ENCODE measurements at places on chromosomes 2 and 18. TPM values are rescaled to one million over a fixed set of nuclear protein-coding genes. Genes with fewer than 3 reads are reported as not detected.

Gene GALNT3
- 4.1 TPM for polyA plus RNA-seq

Gene IL1RL1
- not detected for polyA plus RNA-seq

Gene CCDC85A
- polyA plus RNA-seq = 0.15 TPM

Gene KLHL41
- polyA plus RNA-seq = not detected

Gene MOGAT1
- not detected for polyA plus RNA-seq

Gene GKN2
- not detected for polyA plus RNA-seq

Gene ABHD1
- polyA plus RNA-seq = 0.35 TPM

Gene SERPINB11
- not detected for polyA plus RNA-seq

Gene DNAJC5G
- not detected for polyA plus RNA-seq

Gene SLC19A3
- not detected for polyA plus RNA-seq

Gene KCNE4
- polyA plus RNA-seq = not detected

Gene DUSP11
- polyA plus RNA-seq = 47.3 TPM

Gene REG3A
- not detected for polyA plus RNA-seq

Gene ARHGAP28
- not detected for polyA plus RNA-seq

Gene DLX2
- polyA plus RNA-seq = not detected

Gene B3GNT7
- 3.3 TPM for polyA plus RNA-seq

Gene CD8B2
- not detected for polyA plus RNA-seq

Gene NEU2
- not detected for polyA plus RNA-seq

Gene SLC11A1
- polyA plus RNA-seq = 1.3 TPM

Gene REG3G
- polyA plus RNA-seq = not detected

Gene GLI2
- not detected for polyA plus RNA-seq

Gene TRIM43
- not detected for polyA plus RNA-seq

Gene ZAP70
- 4.6 TPM for polyA plus RNA-seq

Gene TTL
- 1.3 TPM for polyA plus RNA-seq

Gene STAT4
- polyA plus RNA-seq = 1.9 TPM

Gene FANCL
- 14.2 TPM for polyA plus RNA-seq

Gene PROM2
- not detected for polyA plus RNA-seq

Gene FIGN
- polyA plus RNA-seq = not detected

Gene SLC30A3
- not detected for polyA plus RNA-seq

Gene ALPG
- not detected for polyA plus RNA-seq

Gene MAPK4
- polyA plus RNA-seq = not detected

Gene TRIM54
- polyA plus RNA-seq = not detected

Gene TMEM247
- not detected for polyA plus RNA-seq

Gene AGAP1
- polyA plus RNA-seq = not detected

Gene SDC1
- polyA plus RNA-seq = 1.3 TPM

Gene CXCR1
- 0.35 TPM for polyA plus RNA-seq

Gene DOCK10
- polyA plus RNA-seq = 26.9 TPM

Gene SPP2
- not detected for polyA plus RNA-seq

Gene PKDCC
- not detected for polyA plus RNA-seq

Gene ABCG8
- polyA plus RNA-seq = not detected

Gene CHRND
- not detected for polyA plus RNA-seq

Data from IgD-negative memory B cell (primary cell).